Memory B cell (primary cell): ENCODE measurements at places on chromosomes 1 and 21.

GRCh38 chr1:99726818-99727217, 39.6 kb downstream of the FRRS1 start:
- H3K27me3 ChIP-seq: no peaks in the 10 kb centered on the region
- H3K4me3 ChIP-seq: no peak overlapping the region
- no peak overlapping the region for H3K27ac ChIP-seq
- peaks cover 12% of the 10 kb centered on the region for H3K36me3 ChIP-seq
- peaks cover 3% of the 10 kb centered on the region for H3K4me1 ChIP-seq
- no peak for DNase-seq

DNA sequence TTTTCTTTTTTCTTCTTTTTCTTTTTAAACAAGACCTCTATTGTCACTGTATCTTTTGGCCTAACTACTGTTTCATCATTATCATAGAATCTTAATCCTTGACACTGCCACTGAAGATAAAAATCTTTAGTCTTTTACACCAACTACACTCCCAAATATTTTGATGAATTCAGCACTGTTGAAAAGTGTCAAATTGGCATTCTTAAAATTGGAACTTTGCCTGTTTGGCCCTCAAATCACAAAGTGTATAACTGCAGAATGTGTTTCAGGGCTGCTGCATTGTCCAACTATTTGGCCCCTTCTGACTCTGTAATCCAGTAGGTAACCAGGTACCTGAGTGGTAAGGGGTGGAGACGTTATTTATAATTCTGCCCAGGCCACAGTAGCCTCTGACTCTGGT, 34.3 kb downstream of the ACTN2 start:
- no peak overlapping the region for H3K27ac ChIP-seq
- no peaks in the 10 kb centered on the region for H3K4me1 ChIP-seq
- no peak overlapping the region for H3K4me3 ChIP-seq
- peaks cover 2% of the 10 kb centered on the region for H3K36me3 ChIP-seq
- DNase-seq: no peak
- H3K27me3 ChIP-seq: peaks cover 4% of the 10 kb centered on the region

- no peak for DNase-seq
- no peaks in the 10 kb centered on the region for H3K27me3 ChIP-seq
Measured at GRCh38 chr1:150876119-150876454, 312 bp downstream of the ARNT start.

DNA sequence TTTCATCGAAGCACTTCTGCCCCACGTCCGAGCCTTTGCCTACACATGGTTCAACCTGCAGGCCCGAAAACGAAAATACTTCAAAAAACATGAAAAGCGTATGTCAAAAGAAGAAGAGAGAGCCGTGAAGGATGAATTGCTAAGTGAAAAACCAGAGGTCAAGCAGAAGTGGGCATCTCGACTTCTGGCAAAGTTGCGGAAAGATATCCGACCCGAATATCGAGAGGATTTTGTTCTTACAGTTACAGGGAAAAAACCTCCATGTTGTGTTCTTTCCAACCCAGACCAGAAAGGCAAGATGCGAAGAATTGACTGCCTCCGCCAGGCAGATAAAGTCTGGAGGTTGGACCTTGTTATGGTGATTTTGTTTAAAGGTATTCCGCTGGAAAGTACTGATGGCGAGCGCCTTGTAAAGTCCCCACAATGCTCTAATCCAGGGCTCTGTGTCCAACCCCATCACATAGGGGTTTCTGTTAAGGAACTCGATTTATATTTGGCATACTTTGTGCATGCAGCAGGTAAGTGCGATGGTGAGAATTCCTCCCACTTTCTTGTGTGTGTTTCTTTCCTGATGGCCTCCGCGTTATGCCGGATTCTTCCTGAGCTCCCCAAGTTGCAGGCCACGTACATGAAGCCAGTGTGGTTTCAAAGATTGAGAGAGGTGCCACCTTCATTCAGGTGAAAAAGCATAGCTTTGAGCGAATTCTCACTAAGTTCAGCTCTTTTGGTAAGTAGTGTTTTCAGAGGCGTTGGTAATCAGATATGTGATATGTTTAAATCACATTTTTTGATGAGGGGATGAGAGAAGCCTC, 6.0 kb downstream of the NFIA start:
- peaks cover 2% of the 10 kb centered on the region for H3K36me3 ChIP-seq
- H3K27ac ChIP-seq: no peak overlapping the region
- H3K4me3 ChIP-seq: no peak overlapping the region
- peaks cover 12% of the 10 kb centered on the region for H3K27me3 ChIP-seq
- no peak for DNase-seq
- no peaks in the 10 kb centered on the region for H3K4me1 ChIP-seq

- H3K36me3 ChIP-seq: no peaks in the 10 kb centered on the region
- H3K4me1 ChIP-seq: no peaks in the 10 kb centered on the region
- H3K27ac ChIP-seq: no peak overlapping the region
- DNase-seq: no peak
- no peak overlapping the region for H3K4me3 ChIP-seq
- peaks cover 10% of the 10 kb centered on the region for H3K27me3 ChIP-seq
Measured at GRCh38 chr1:118013336-118013735, 83.8 kb downstream of the WDR3 start.

DNA sequence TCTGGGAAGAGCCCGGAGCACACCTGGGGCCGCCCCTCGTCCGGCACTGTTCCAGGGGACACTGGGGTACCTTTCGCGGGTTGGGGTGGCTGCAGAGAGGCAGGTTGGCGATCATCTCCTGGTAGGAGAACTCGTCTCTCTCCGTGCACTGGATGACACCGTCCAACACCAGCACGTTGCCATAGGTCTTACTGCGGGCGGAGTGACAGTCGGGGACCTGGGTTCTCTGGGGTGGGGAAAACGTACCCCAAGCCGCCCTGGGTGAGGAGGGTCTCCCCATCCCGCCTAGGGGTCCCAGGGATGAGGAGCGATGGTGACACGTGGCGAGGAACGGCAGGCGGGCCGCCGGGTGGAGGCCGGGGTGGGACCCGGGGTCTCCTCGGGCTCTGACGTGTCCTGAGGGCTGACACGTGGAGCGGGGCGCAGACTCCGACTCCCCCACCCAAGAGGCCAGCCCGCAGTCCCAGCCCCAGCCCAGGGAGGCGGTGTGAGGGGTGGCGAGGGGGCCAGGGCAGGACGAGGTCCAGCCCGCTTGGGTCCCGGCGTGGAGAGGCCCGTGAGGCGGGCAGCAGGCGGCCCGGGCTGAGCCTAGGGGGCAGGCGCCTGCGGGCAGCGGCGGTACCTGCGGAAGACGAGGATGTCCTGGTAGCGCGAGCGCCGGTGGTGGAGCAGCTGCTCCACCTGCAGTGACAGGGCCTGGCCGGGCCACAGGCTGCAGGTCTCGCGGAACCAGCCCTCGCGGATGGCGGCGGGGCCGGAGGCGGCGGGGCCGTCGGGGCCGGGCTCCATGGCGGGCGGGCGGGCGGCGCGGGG, 457 bp downstream of the SRM start:
- peaks cover 14% of the 10 kb centered on the region for H3K4me1 ChIP-seq
- no peaks in the 10 kb centered on the region for H3K27me3 ChIP-seq
- no peak for DNase-seq
- peaks cover 4% of the 10 kb centered on the region for H3K36me3 ChIP-seq
- H3K4me3 ChIP-seq: peak overlapping the region; percentile 89

DNA sequence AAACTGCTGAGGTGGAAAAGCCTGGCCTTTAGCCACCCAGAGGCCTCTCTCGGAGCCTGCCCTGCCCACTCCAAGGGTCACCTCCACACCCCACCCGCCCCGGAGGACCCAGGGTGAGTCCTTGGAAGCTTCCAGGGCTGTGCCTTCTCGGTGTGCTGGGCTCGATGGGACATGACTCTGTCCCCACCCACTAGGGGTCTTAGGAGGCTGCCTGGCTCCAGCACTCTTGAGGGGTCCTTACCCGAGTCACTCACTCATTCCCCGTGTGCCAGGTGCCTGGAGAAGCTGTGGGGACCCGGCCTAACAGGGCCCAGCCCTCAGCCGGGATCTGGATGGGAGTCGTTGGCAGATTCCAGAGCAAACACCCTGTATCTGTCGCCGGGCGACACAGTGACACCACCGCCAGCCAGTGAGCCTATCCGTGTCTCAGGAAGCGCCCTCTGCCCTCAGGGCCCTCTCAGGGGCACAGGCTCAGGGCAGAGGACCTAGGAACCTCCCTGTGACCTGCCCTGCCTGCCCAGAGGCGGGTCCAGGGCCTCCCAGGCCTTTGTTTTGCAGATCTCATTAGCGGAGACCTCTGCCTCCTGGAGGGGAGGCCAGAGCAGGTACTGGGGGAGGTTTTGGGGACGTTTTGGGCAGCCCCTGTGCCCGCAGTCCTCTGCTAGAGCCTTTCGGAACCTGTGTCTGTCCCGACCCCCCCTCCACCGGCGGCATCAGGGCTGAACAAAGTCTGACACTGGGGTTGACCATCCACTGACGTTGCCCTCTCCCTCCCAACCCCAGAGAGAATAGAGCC, 3.1 kb upstream of the PRKCZ start:
- no peaks in the 10 kb centered on the region for H3K36me3 ChIP-seq
- peaks cover 20% of the 10 kb centered on the region for H3K4me1 ChIP-seq
- H3K4me3 ChIP-seq: no peak overlapping the region
- no peak overlapping the region for H3K27ac ChIP-seq

DNA sequence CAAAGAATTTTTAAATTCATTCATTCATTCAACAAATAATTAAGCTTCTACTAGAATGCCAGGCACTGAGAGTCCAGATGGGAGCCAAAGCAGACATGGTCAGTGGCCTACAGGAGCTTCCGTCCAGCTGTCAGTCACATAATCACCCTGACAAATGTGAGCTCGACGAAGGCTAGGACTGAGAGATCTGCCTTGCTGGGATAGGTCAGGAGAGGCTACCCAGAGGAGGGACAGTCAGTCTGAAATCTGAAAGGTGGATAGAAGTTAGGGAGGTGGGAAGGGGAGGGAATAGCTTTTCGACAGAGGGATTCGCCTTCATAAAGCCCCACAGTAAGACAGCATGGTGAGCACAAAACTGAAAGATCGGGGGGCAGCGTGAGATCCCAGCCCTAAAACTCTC, 8.3 kb downstream of the EPHX1 start:
- no peaks in the 10 kb centered on the region for H3K4me1 ChIP-seq
- no peaks in the 10 kb centered on the region for H3K27me3 ChIP-seq
- no peak overlapping the region for H3K4me3 ChIP-seq
- H3K36me3 ChIP-seq: no peaks in the 10 kb centered on the region
- H3K27ac ChIP-seq: no peak overlapping the region
- DNase-seq: no peak

GRCh38 chr1:56374026-56374974, 205.1 kb downstream of the PLPP3 start:
- peaks cover 10% of the 10 kb centered on the region for H3K27me3 ChIP-seq
- no peak overlapping the region for H3K4me3 ChIP-seq
- DNase-seq: no peak
- peaks cover 3% of the 10 kb centered on the region for H3K4me1 ChIP-seq
- no peaks in the 10 kb centered on the region for H3K36me3 ChIP-seq

DNA sequence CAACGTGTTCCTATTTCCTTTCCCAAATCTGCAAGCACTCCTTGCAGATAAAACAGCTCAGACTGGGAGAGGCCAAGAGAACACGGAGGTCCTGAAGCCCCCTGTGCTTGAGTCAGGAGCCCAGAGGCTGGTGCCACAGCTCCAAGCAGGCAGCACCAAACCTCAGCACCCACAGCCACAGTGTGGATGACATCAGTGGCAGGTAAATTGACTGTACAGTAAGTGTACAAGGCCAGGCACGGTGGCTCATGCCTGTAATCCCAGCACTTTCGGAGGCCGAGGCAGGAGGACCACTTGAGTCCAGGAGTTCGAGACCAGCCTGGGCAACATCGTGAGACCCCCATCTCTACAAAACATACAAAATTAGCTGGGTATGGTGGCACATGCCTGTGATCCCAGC, 1.9 kb upstream of the COL6A1 start:
- no peak overlapping the region for H3K27ac ChIP-seq
- DNase-seq: no peak
- no peak overlapping the region for H3K4me3 ChIP-seq
- no peaks in the 10 kb centered on the region for H3K36me3 ChIP-seq
- H3K27me3 ChIP-seq: peaks cover 3% of the 10 kb centered on the region
- peaks cover 6% of the 10 kb centered on the region for H3K4me1 ChIP-seq

GRCh38 chr1:51341876-51342496, 11.6 kb upstream of the TTC39A start:
- H3K27ac ChIP-seq: no peak overlapping the region
- H3K4me1 ChIP-seq: no peaks in the 10 kb centered on the region
- H3K27me3 ChIP-seq: peaks cover 18% of the 10 kb centered on the region
- no peak for DNase-seq
- H3K4me3 ChIP-seq: no peak overlapping the region
- H3K36me3 ChIP-seq: no peaks in the 10 kb centered on the region

- H3K27ac ChIP-seq: no peak overlapping the region
- H3K4me1 ChIP-seq: peaks cover 9% of the 10 kb centered on the region
- H3K27me3 ChIP-seq: no peaks in the 10 kb centered on the region
- H3K36me3 ChIP-seq: no peaks in the 10 kb centered on the region
- no peak for DNase-seq
Measured at GRCh38 chr1:218468711-218469110, 123.6 kb downstream of the TGFB2 start.

- H3K27ac ChIP-seq: no peak overlapping the region
- H3K27me3 ChIP-seq: no peaks in the 10 kb centered on the region
- DNase-seq: no peak
- peaks cover 38% of the 10 kb centered on the region for H3K36me3 ChIP-seq
- no peaks in the 10 kb centered on the region for H3K4me1 ChIP-seq
Measured at GRCh38 chr1:100497796-100498195, 40.1 kb upstream of the GPR88 start.

DNA sequence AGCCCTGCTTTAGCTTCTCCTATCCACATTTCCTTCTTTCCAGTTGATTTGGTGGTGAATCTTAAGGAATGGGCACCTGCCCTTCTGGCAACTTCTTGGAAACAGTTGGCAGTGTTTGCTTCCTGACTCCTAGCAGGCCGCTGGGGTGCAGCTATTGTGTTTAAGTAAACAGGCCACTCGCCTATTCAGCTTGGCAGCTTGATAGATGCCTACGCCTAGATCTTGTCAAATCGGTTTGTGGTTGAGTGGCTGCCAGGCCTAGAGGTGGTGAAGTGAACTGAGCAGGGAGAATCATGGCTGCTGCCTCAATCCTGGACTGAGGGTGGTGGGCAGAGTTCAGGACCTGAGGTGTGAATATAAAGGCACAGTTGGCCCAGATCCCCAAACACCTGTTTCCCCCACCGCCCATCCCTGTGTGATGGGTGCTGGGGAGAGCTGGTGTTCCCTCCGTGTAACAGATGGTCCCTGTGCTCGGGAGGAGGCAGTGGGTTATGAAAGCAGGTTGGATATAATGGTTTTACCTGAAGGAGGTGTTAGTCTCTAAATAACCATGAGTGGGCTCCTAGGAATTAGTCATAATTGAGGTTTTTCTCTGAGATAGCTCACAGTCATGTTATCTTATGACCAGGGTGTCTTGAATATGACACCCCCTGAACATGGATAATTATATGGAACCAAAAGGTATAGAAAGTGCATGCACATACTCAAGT, 940 bp upstream of the PLA2G2C start:
- H3K27me3 ChIP-seq: peaks cover 26% of the 10 kb centered on the region
- no peak overlapping the region for H3K4me3 ChIP-seq
- H3K4me1 ChIP-seq: peaks cover 17% of the 10 kb centered on the region
- no peak overlapping the region for H3K27ac ChIP-seq
- DNase-seq: no peak

GRCh38 chr1:20110679-20111078, 8.7 kb downstream of the PLA2G2D start:
- no peak overlapping the region for H3K4me3 ChIP-seq
- no peaks in the 10 kb centered on the region for H3K36me3 ChIP-seq
- no peak for DNase-seq
- peaks cover 1% of the 10 kb centered on the region for H3K27me3 ChIP-seq
- H3K4me1 ChIP-seq: peaks cover 3% of the 10 kb centered on the region
- no peak overlapping the region for H3K27ac ChIP-seq
